ENCODE measurements at places on chromosomes 1 and 21.
A peak's percentile ranks its signal among the peaks of the same experiment; 100 is the strongest.

GRCh38 chr1:22878626-22879025 is 94.0 kb downstream of the LACTBL1 start:
- no peak for DNase-seq

DNA sequence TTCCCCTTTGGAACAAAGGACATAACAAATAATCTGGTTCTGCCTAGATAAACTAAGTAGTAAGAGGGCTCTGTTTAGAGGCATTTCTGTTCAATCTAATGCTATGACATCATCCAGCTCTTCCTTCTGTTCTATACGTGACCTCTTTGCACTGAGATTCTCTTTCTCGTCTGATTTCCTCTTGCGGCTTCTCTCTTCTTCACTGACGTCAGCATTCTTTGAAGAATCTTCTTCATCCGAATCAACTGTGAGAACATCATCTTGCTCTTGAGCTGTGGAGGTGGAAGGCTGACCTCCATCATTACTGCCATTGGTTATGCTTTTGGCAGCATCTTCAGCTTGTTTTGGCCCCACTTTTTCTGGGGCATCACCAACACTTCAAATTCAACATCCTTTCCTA is 130.4 kb downstream of the HS2ST1 start:
- DNase-seq: no peak

GRCh38 chr1:30378991-30379581 is 344.3 kb downstream of the MATN1 start:
- no peak for DNase-seq

- DNase-seq: peak; percentile 64
Observed at GRCh38 chr1:64965366-64966157, 787 bp downstream of the JAK1 start.

GRCh38 chr1:113369699-113370098 is 20.6 kb upstream of the MAGI3 start:
- no peak for DNase-seq
